NCI-H187 treated with DMSO at 0.1 percent for 48 hours (cell line): ENCODE measurements at places on chromosomes 16 and 17.

DNA sequence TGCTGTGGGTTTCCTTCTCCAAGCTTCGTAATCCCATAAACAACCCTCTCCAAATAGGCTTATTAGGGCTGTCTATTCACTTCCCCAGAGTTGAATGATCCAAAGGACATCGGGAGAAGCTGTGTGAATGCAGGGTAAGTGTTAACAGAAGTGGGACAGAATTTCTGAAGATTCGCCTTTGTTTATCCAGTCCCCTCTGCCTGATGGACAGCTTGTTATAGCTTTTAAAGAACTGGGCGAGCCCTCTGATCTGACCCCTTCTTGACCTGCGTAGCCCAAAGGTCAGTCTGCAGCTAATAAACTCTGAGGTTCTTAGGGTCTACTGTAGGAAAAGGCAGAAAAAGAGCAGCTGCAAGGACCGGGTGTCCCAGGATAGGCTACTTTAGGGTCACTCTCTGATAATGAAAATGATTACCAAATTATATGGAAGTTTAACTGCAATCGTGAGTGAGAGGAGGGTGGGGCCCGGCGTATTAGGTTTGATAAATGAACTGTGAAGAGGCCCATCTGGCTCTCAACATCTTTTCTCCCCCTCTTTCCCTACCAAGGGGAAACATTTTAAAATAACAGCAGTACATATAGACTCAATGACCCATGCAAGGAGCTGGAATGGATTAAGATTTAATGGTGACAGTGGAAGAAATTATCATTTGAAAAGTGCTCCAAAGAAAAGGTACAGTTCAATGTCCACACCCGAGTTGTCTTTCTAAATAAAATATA lies 233.4 kb downstream of the FTO start:
- DNase-seq, result no peak

DNA sequence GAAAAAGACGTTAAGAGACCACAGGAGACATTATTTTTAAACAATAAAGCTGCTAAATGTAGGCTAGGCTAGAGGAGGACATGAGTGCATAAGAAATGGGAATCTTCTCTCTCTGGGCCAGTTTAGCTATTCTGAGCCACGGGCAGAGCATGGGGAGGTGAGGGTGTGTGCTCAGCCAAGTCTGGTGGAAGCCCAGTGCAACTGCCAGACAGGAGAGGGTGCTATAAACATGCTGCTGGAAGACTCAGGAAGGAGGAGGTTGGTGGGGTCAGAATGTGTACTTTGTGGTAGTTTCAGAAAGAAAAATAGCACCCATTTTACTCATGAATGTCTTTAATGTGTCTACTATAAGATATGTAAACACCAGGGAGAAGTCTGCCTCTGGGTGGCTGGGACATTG lies 5.9 kb upstream of the SDK2 start:
- no peak for DNase-seq

GRCh38 chr16:4692460-4693295 lies 684 bp upstream of the NUDT16L1 start:
- no peak for DNase-seq

- DNase-seq, result peak; percentile 17
These were observed at the start of gene ASIC2 for GRCh38 chr17:33292981-33293867. Gene ASIC2 (minus strand): TSS chr17:33293295.

GRCh38 chr17:82879241-82879640 lies 39.4 kb upstream of the ZNF750 start:
- DNase-seq, result no peak

- no peak for DNase-seq
These were observed 25.8 kb upstream of the HLF start for GRCh38 chr17:55238931-55239297.

- DNase-seq, result no peak
These were observed 11.0 kb upstream of the NFATC3 start for GRCh38 chr16:68073902-68074760.

DNA sequence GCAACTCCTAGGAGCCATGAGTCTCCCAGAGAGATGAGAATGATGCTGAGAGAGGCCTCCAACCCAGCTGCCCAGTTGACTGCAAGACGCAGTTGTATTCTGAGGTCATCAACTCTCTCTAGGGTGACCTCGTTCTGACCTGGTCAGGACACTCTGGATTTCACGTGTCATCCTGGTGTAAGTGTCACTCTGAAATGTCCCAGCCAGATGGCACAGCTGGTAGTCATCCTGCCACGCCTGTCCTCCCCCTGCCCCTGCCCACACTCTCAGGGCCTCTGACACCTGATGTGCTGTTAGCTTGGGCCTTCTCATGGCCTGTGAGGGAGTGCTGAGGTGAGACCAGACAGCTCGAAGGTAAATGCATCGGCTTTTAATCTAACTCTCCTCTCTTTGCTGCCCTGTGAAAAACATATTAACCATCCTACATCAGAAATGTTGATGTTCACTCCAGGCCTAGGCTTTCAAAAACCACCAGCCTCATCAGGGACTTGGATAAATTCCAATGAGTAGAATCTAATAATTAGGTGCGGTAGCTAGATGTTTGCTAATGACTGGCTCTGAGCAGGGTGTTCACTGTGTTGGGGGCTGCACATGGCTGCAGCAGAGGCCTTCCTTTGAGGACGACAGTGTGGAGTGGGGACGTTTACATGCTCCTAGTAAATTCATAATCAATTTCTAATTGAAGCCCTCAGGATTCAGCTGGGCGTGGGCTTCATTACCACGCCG lies 13.8 kb downstream of the MLYCD start:
- no peak for DNase-seq

- no peak for DNase-seq
These were observed 106.6 kb downstream of the N4BP1 start for GRCh38 chr16:48503336-48503735.
